ENCODE measurements at places on chromosomes 12 and 14.
A peak's percentile ranks its signal among the peaks of the same experiment; 100 is the strongest.

DNA sequence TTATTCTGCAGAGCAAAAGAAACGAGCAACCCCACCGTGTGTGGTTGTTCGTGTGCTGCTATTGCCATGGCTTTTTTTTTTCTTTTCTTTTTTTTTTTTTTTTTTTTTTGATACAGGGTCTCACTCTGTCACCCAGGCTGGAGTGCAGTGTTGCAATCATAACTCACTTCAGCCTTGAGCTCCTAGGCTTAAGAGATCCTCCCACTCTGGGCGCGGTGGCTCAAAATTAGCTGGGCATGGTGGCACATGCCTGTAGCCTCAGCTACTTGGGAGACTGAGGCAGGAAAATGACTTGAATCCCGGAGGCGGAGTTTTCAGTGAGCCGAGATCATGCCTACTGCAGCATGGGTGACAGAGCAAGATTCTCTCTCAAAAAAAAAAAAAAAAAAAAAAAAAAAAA, 144.2 kb downstream of the ESR2 start:
- DNase-seq: no peak

- DNase-seq: no peak
Observed at GRCh38 chr12:54565986-54566544, 16.7 kb downstream of the PDE1B start.

- no peak for DNase-seq
Observed at GRCh38 chr12:127133675-127134335, 1133.2 kb upstream of the TMEM132C start.

DNA sequence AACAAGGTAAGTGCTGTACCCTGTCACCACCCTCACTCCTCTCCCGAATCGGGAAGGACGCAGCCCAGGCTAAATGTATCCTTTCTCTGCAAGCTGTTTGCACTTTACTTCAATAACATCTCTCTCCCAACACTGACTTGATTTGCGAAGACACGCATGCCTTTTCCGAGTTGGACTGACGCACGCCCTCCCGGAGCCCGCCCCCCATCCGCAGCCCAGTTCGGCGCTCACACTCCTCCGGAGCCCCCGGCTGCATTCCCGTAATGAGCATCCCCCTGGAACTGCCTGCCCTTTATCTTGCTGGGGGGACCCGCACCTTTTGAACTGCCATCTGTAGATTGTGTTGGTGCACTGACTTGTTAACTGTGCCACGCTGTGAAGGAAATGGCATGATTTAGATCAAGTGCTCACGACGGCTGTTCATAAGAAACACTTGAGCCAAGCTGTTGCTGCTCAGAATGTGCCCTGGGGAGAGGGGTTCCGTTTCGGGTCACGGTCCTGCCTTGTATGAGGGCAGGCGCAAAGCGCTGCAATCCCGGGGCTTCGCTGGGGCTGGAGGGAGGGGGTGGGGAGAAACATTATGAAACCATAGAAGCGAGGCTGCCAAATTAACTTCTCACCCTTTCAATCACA, 176.6 kb upstream of the CDKN3 start:
- DNase-seq: no peak

DNA sequence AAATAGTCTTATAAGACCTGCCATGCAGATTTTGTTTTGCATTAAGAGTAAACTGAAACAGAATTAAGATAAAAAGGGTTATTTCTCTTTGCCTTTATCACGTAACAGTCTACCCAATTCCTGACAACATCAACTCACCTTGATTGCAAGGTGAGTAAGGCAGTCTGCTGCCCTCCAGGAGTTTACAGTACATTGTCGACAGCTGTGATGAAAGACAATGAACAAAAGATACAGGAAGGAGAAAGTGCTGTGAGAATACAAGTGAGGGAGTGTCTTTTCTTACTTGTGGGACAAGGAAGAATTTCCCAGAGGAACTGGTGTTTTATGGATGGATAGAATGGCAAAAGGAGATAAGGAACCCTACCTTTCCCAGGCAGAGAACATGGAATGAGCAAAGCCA, 101.0 kb downstream of the RTN1 start:
- DNase-seq: no peak

DNA sequence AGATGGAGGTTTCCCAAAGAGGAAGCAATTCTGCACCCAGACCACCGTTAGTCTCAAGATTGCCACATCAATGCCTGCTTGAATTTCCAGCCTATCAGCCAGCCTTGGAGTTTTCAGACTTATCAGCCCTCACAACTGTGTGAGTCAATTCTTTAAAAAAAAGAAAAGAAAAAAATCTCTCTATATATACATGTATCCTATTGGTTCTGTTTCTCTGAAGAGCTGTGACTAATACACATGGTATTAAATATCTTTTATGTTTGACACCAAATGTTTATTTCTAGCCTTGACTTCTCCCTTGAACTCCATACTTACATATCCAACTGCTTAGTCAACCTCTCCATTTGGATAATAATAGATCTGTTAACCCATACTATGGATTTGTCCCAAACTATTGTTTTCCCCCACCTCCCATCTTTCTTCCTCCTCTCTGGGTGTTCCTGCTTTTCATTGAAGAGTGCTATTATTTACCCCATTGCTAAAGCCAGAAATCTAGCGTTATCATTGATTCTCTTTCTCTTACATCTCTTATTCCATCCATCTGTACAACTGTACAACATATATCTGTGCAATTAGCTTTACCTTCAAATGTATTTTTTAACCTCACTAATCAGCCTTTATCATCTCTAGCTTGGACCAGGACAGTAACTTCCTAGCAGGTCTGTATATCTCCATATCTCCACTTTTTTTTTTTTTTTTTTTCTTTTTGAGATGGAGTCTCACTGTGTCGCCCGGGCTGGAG, 22.7 kb upstream of the EID3 start:
- no peak for DNase-seq

DNA sequence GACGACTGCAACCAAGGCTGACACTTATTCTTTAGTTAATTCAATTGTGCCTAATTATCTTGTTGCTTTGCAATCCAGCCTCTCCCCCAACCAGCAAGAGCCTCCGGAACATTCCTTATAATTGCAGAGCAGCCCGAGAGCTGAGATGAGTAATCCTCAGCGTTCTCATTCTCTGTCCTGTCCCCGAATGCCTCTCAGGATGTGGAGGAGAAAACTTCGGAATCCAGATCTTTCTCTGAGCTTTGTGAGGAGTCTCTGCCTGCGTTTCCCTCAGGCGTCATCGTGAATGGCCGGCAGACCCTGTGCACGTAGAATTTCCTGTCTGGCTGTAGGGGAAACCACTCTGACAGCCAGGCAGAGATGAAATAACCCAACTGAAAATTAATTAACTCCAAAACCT, 160.5 kb upstream of the DIO3 start:
- no peak for DNase-seq

- no peak for DNase-seq
Observed at GRCh38 chr12:112540021-112540420, 121.3 kb downstream of the PTPN11 start.

GRCh38 chr14:77498984-77499527, 440 bp upstream of the ISM2 start:
- no peak for DNase-seq

DNA sequence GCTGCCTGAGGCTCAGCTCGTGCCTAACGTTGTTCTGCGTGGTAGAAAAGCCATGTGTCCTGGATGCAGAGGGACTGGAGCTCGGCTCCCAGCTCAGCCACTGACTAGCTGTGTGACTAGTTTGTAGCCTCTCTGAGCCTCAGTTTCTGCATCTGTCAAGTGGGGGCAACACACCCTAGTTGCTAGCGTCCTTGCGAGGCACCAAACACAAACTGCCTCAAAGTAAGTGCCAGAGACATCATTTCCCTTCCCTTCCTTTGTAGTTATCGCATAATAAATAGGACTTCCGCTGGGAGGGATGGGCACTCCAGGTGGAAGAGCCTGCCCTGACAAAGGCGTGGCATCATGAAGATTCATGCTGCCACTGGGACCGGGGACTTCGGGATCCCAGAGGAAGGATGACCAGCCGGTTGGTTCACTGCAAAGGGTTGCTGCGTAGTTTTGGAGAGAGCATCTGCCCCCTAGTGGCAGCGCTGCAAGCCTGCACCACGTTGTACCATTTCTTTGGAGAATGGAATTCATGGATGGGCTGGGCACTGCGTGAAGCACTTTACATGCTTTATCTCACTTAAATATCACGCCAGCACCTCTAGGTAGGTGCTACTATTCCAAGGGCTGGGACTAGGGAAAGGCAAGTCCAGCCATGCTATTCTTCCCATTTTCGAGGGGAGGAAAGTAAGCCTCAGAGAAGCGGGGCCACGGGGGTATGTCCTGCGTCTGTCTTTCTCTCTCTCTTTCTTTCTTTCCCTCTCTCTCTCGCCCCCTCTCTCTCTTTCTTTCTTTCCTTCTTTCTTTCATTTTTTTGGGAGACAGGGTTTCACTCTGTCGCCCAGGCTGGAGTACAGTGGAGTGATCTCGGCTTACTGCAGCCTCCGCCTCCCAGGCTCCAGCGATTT, 4.6 kb downstream of the CCDC197 start:
- DNase-seq: peak; percentile 63

DNA sequence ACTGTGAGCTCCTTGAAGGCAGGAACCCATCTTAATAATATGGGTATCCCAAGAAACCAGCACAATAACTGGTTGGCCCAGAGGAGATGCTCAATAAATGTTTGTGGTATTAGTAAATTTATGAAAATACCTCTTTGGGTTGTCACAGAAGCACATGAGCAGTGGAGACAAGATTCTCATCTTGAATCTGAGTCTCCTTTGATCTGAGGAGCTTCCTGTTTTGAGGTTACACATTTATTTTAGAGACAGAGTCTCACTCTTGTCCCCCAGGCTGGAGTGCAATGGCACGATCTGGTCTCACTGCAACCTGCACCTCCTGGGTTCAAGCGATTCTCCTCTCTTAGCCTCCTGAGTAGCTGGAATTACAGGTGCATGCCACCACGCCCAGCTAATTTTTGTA, 247.4 kb downstream of the NRXN3 start:
- DNase-seq: no peak

DNA sequence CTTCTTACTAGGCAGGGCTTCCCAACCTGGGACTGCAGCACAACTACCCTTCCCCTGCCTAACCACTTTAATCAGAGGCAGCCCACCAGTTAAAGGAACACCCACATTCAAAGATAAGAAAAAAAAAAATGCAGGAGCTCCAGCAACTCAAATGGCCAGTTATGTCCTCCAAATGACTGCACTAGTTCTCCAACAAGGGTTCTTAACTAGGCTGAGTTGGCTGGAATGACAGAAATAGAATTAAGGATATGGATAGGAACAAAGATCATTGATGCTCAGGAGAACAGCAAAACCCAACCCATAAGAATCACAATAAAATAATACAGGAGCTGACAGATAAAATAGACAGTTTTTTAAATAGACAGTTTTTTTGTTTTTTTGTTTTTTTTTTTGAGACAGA, 154.2 kb downstream of the PLCZ1 start:
- DNase-seq: no peak

GRCh38 chr12:11706509-11707379, 57.3 kb downstream of the ETV6 start:
- no peak for DNase-seq

- no peak for DNase-seq
Observed at GRCh38 chr14:50967103-50967502, 22.8 kb upstream of the PYGL start.

DNA sequence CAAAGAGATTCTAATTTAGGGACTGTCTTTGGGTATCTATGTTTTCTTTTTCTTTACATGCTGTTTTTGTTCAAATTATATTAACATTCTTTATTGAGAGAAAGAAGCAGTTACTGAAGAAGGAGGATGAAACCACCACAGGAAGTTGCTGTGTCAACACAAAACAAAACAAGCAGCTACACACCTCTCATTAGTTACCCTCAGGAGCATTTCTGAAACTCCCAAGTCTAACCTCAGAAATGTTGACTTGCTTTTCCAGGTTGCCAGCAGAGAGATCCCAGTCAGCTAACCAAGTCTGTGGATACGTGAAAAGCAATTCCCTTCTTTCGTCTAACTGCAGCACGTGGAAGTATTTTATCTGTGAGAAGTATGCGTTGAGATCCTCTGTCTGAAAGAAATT, 33.5 kb downstream of the CLEC1A start:
- no peak for DNase-seq

GRCh38 chr12:121911824-121912585, 6.4 kb upstream of the CFAP251 start:
- no peak for DNase-seq

DNA sequence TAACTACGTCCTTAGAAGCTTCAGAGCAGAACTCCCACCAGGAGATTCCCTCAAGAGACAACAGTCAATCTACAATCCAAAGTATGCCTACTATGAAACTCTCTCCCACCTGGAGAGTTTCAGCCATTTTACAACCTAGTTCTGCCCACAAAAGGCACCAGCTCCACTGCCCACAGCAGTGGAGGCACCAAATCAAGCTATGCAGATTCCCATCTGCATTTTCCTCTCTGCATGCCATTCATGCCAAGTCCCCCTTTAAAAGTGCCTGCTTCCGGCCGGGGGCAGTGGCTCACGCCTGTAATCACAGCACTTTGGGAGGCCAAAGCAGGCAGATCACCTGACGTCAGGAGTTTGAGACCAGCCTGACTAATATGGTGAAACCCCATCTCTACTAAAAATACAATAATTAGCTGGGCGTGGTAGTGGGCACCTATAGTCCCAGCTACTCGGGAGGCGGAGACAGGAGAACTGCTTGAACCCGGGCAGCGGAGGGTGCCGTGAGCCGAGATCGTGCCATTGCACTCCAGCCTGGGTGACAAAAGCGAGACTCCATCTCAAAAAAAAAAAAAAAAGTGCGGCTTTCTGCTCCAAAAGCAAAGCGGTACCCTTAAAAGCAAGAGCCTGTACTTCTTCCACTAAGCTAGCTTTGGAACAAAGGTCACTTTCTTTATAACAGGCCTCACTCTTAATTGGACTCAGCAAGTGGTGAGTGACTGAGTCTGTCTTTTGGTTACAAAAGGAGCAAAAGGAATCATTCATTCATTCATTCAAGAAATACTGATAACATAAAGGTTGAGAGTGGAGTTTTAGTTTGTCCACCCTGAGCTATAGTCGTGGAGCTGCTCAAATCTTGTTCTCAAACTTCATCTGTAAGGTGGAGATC, 10.1 kb upstream of the DLGAP5 start:
- no peak for DNase-seq

DNA sequence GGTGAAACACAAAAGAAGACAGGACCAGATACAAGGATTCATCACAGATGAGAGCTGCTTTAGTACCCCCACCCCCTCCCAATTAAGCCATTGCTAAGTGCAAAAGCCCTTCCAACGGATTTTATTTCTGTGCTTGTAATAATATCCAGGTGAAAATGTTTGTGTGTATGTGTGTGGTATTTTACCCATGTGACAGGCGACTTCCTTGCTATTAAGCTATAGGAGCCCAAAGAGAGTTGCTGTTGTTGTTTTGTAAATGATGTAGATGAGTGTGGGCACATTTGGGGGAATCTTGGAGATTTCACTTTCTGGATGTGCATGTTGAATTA, 3.2 kb upstream of the HOXC4 start:
- no peak for DNase-seq

DNA sequence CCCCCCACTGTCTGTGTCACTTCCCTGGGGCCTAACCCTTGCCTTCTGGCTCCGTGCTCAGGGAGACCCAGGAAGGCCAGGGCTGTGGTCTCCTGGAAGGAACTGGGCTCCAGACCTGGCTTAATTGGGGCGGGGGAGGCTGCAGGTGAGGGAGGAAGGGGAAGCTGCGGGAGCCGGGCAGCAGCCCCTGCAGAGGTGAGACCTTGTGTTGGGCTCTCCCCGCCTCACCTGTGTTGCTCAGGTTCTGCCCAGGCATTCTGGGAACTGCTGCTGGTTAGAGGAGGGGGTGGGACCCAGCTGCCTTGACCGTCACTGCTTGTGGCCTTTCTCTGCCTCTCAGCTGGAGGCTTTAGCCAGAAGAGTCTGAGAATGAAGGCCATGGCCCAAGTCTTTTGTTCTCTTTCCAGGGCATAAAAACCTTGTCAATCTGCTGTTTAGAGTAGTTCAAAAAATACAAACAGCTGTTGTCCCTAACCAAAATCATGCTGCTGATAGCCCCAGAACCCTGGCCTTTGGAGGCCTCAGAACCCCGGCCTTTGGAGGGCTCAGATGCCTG, 247.6 kb downstream of the CHST11 start:
- DNase-seq: no peak

Data from NAMALWA (cell line).